ENCODE measurements at places on chromosomes 11 and 22.

GRCh38 chr11:2927851-2928604, 1.2 kb downstream of the PHLDA2 start:
- peak; percentile 62 for DNase-seq

GRCh38 chr11:69830086-69830485, 10.9 kb upstream of the FGF3 start:
- no peak for DNase-seq

- DNase-seq: no peak
These were observed 47.9 kb upstream of the IGSF9B start for GRCh38 chr11:134004496-134005172.

GRCh38 chr22:20084547-20085413, 4.7 kb downstream of the DGCR8 start:
- peak; percentile 55 for DNase-seq

GRCh38 chr11:13777341-13777985, 109.0 kb downstream of the FAR1 start:
- DNase-seq: no peak

- peak; percentile 51 for DNase-seq
These were observed 908 bp downstream of the TRPM5 start for GRCh38 chr11:2443406-2443805.

DNA sequence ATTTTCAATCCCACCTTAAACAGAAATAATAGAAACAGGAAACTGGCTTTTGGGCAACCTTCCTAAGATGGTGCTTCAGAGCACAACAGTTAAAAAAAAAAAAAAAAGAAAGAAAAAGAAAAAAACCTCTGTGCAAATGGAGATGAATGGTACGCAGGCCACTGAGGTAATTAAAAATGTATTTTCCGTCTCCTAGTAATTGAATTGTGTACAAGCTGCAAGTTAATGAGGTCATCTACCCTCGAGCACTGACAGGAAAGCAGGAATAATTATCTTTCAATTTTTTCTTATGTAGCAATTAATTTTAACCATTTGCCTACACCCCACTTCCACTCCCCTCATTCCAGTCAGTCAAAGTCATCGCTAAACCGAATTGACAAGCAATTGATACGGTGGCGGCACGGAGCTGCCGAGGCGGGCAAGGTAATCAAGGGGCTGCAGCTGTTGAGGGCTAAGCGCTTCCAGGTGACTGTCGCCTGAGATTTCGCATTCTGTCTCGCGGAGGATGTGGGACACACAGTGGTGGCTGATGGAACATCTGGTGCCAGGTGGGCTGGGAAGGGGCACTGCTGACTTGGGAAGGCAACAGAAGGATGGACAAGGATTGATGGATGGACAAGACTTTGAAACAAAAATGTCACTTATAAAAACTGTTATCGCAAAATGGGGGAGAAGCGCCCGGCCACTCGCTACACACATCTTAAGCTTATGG, 109.4 kb downstream of the RCN1 start:
- DNase-seq: no peak

DNA sequence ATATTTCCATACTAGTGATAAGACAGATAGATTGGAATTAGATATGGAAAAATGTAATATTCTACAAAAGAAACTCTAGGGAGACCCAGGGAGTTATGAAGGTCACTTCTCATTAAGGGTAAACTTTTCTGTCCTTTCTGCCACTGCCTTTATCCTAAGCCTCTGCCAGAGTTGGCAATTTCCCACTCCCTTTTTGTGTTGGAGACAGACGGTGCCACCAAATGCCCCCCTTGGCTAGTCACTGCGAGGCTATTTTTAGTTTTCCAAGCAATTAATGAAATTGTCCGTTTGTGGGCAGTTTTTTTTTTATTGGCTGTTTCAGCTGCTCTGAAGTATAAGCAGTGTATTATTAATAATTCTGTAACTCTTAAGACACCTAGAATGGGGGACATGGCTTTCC, 67.6 kb upstream of the TENM4 start:
- no peak for DNase-seq

DNA sequence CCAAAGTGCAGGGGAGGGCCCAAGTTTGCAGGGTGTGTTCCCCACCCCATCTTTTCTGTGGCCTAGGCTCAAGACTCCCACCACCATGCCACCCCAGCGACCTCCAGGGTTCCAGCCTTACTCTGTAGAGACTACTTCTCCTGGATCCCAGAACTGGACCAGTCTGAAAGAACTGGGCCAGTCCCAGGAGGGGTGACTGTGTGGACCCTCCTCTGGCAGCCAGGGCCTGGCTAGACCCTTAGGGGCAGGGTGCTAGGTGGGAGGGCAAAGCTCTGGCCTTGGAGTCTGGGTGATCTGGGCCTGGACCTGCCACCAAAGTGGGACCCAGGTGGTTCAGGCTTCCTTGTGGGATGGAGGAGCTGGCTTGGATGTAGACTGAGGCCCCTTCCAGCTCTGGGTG, 41.8 kb upstream of the ACCSL start:
- no peak for DNase-seq

DNA sequence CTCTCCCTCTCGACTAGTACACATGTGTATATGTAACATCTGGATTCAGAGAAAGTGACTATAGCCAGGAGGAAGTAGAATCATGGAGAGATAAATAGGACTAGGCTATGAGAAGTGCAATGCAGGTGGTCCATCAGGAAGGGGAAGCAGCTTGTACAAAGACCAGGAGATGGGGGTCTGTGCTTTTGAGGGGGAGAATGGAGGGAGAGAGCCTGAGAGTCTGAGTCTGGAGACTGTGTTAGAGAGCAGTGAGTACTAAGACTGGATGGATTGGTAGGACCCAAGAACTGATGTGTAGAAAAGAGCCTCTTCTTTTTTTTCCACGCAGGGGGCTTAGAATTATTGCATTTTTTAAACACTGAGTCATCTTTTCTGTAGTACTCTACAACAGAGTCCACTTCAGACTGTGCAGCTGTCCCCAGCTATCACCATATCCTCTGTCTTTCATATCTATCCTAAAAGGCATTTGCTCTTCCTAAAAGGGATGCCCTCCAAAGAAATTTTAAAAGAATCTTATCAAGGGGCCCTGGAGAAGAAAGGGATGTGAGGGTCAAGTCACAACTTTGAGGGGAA, 80.4 kb downstream of the BDNF start:
- DNase-seq: no peak

DNA sequence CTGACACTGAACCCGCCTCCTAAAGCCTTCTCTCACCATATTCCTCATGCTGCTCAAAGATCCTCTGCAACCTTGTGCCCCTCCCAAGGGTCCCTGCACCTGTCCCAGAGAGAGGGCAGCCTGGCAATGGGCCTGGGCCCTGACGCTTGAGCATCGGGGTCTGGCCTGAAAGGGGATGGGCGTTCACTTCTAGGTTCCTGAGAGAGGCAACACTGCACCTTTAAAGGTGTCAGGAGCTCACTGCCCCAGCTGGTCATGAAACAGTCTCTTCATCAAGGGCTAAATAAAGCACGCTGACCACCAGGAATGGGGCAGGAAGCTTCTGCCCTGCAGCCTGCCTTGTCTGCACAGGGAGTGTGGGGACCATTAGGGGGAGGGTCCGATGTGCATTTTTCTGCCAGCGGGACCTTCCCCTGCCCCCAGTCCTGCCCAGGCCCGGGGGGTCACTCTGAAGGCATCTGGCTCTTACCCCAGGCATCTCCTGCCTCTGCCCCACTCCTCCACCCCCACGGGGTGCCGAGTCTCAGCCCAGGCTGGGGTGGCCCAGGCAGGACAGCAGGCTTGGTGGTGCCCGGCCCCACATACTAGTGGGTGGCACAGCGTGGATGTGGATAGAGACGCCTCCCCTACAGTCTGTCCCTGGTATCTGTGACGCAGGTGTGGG, 3.5 kb downstream of the C11orf21 start:
- no peak for DNase-seq

DNA sequence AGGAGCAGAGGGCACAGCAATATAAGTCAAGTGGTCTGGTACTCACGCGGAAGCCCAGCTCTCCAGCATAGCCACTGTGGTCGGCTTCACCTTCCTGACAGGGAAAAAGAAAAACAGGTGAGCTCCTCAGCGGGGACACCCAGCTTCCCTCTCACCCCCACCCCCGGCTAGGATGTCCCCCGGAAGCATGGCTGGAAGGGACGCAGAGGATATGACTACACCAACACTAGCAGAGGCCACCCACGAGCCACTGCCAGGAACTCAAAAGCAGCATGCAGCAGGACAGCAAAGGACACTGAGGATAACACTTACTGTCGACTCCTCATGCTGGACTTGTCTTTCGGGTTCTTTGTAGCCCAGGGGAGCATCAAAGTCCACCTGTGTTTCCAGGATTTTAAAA, 9.0 kb upstream of the C22orf39 start:
- DNase-seq: no peak

GRCh38 chr22:23382428-23383218, 197.5 kb downstream of the IGLL1 start:
- peak; percentile 14 for DNase-seq

DNA sequence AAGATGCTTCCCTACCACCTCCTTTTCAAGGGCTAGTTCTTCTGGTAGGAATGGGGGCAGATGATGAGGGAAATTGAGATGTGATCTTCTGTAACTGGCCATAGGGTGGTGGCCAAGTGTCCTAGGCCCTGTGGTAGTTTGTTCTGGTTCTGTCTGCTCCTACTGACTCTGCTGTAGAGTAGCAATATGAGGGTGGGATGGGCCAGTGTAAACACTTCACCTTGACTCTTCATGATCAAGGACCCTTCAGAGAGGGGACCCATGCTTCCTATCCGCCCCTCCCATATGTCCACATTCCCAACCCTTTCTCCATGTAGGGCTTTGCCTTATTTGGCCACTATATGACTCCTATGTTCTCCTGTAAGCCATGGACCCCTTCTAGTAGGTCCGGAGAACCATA, 230.3 kb upstream of the SESN3 start:
- DNase-seq: no peak

DNA sequence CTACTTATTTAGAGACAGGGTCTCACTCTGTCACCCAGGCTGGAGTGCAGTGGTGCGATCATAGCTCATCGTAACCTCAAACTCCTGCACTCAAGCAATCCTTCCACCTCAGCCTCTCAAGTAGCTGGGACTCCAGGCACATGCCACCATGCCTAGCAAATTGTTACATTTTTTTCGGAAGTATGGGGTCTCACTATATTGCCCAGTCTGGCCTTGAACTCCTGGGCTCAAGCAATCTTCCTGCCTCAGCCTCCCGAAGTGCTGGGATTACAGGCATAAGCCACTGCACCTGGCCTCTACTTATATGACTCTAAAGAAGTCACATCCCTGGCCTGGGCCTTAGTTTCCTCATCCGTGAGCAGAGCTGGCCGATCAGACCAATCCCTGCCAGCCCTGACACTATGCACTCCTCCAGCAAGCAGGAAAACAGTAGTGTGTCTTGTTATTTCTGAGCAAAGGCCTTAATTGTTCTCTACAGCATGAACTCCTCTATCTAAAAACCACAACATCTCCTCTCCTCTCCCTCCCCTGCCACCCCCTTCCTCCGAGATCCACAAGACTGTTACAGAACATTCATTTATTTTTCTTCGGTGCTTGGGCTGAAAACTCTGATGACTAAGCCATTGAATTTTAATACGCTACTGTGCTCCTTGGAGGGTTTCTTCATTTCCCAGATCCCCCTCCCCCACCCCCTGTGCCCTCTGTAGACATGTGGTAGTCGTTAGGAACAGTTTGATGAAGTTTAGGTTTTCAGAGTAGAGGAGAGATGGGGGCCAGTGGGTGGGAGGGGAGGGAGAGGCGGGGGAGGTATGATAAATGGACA, 91.5 kb downstream of the ABTB2 start:
- peak; percentile 80 for DNase-seq

DNA sequence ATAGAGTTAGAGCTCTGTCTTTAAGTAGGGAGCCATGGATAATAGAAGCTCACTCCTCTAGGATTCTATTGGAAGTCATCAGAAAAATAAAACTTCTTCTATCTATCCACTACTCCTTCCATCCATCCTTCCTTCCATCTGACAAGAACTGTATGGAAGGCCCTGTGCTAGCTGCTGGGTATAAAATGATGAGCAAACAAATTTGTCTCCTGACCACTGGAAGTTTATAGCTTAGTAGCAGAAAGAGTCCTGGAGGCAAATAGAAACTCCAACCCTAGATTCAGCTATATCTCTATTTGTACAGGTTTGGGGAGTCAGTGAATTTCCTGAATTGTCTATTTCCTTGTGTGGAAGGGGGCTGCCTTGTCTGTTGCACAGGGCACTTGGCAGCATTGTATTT, 136.6 kb downstream of the ME3 start:
- no peak for DNase-seq
